ENCODE measurements at places on chromosomes 4 and X.

DNA sequence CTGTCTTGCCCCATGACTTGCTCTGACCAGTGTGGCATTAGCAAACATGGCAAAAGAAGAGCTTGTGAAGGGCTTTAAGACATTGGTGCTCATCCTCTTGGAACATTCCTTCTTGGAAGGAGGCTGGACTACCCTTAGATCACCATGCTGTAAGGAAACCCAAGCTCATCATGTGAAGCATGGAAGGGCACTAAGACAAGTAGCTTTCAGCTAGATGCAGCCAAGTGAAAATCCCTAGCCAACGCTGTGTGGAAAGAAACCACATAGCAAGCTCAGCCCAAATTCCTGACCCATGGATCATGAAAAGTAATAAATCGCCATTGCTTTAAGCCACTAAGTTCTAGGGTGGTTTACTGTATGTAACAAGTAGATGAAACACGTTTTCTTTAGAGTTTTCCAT, 12.4 kb upstream of the PACRGL start:
- DNase-seq, result no peak

- no peak for DNase-seq
These were observed 21.0 kb downstream of the JAKMIP1 start for GRCh38 chr4:6179362-6179761.

DNA sequence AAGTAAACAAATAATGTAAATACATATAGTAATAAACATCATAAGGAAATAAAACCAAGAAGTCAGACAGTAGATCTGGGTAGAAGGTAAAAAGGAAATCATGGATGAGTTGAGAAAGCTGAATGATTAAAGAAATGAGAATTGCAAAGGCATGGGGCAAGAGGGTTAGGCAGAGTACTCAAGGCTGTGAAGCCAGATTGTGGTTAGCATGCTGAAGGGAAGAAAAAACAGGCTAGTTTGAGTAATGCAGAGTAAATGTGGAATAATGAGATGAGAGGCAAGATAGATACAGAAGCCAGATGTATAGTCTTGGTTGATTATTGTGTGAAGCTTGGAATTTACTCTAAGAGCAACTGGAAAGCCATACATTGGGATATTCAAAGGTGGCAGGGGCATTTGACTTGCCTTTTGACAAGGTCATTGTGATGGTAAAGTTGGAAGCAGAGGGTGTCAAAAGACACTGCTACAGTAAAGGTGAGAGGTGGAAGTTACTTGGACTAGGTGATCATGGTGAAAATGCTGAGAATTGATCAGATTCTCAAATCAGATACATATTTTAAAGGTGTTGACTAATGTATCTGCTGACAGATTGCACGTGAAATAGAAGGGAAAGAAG, 307.0 kb downstream of the FSTL5 start:
- DNase-seq, result no peak

GRCh38 chrX:110346681-110347080, 12.0 kb upstream of the RTL9 start:
- DNase-seq, result no peak

DNA sequence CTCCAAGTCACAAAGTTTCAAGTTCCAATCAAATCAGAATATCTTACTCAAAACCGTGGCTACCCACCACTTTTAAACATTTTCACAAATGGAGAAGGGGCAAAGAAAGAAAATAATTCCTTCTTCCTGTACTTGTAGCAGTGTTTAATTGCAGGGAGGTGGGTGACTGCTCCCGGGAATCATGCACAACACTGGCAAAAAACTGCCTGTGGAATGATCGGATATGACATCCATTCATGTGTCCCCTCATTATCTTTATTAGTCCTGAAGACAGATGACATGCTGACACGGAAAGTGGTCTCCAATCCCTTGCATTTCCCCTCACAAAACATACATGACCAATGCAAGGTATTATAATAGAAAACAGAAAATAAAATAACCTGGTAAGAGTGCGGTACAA, 2.0 kb downstream of the TSPAN5 start:
- DNase-seq, result no peak

All from midbrain (tissue), 1 donor.